CD4-positive, alpha-beta T cell treated with Interleukin-21 for 1 hour (primary cell): ENCODE measurements at places on chromosomes 4 and X.

DNA sequence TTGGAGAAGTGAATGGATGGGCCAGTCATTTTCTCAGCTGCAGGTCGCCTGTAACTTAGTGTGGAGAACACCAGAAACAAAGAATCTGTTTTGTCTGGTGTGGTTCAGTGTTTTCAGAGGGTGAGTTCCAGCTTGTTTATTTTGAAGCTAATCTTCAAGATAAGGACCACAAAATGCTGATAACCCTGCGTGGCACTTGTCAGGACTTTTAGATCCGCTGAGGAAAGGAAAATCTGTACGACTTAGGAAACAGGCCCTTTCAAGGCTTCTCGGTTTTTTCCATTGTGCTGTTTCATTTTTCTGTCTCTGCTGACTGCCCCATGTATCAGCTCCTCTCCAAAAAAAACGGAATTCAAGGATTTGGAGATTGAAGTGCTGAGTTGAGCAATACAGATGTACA lies 8.7 kb upstream of the ANAPC4 start:
- no peak for DNase-seq

DNA sequence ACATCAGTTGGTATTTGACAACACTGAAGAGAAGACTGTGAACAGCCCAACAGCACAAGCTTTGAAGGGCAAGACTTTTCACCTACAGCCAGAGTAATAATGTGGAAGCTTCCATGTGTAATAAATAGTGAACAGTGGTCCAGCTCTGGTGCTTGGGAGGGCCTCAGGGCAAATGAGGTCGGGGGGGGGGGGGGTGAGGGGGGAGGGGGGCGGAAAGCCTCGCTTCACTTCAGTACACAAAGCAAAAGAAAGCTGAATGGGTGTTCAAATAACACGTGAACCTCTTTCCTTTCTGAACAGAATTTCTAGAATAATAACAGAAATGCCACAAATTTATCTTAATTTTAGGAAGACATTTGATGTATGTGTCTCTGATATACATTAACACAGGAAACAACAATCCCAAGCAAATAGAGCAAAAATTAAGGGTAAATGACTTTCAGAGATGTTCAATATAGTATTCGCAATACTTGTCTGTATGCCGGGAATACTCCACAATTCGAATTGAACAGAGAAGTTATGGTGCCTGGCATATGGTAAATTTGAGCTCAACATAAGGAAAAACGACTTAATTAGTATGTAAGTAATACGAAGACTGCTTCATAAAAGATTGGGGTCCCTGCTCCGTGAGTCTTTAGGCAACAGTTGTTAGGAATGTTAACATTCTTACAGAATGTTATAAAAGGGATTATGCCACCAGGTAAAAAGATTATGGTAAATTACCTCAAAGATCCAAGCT lies 92.6 kb downstream of the FRYL start:
- DNase-seq, result no peak

- no peak for DNase-seq
These were observed 69.2 kb upstream of the SPRY1 start for GRCh38 chr4:123327346-123327745.

DNA sequence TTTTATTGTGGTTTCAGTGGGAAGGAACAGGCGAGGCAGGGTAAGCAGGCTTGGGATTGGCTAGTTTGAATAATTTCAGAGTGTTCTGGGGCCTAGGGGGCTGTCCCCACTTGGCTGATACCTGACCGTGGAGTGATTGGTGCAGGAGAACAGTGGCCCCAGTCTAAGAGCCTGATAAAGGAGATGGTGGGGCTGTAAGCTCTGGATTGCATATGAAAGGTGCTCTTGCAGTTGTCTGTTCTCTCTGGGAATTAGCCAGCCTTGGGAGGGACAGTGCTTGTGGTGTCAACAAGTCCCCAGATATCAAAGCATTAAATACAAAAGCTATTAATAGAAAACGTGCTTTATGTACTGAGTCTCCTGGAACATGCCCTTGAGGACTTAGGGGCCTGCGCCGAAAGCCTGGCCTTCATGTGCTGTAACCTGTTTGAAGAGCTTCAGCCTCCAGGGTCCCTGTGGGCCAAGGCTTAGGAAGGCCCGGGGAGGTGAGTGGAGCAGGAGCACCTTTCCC lies 30.4 kb upstream of the CLTRN start:
- DNase-seq, result no peak

- DNase-seq, result no peak
These were observed 6.4 kb upstream of the SLAIN2 start for GRCh38 chr4:48334900-48335384.

DNA sequence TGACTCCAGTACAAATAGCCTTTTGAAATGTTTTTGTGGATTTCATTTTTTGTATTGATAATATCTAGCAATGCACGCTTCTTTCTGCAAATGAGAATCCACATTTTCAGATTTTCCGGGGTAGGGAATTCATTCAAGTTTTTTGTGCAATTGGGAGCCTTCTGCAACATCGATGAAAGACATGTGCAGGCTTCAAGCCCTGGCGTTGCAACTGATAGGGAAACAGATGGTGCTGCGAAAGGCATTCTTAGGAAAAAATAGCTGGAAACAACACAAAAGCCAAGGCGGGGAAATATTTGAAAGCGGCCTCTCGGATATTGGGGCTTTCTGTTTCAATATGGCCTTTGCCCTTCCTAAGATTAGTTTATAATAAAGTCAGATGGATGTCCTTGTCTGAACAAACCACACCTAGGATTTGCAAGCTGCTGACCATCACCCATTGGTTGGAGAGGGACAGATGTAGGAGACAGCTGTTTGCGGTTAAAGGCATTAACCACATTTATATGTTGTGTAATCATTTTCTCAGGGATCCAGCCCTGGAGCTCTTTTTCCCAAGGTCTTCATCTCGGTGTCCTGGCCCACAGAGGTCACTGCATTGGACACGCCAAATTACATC lies 136.5 kb downstream of the PRKX start:
- no peak for DNase-seq
